NCI-H774 (cell line): ENCODE measurements at places on chromosomes 3 and 15.

GRCh38 chr3:112637700-112638099 lies 3.2 kb downstream of the CCDC80 start:
- no peak for DNase-seq

- no peak for DNase-seq
Observed at GRCh38 chr15:48006031-48006511, 114.7 kb upstream of the SLC24A5 start.

DNA sequence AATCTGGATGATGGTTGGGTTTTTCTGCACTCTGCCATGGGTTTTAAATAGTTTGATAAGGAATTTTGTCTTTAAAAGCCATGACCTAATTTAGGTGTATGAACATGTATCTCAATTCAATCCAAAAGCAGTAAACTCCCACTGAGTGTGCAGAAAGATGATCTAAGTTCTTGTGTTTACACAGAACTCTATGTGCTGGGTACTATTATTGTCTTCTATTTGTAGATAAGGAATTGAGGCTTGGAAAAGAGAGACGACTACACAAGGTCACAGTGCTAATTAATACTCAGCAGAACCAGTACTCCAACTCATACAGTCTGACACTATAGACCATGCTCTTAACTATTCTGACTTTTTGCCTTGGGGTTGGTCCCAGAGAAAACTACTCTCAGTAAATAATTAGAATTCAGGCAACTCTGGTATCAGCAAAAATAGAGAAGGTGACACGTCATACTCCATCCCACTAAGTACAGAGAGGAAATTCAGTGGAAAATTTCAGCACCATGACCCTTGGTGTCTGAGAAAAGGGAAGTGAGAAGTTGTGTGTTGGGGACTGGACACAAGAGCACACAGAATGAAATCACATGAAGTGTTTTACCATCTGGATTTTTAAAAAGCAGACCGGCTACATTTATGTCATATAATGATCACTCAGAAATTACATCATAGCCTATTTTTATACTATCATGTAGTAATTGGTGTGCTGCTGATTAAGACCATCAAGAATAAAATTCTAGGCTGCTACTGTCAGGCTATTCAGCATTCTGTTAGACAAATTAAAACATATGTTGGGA lies 18.3 kb upstream of the MYH15 start:
- no peak for DNase-seq

DNA sequence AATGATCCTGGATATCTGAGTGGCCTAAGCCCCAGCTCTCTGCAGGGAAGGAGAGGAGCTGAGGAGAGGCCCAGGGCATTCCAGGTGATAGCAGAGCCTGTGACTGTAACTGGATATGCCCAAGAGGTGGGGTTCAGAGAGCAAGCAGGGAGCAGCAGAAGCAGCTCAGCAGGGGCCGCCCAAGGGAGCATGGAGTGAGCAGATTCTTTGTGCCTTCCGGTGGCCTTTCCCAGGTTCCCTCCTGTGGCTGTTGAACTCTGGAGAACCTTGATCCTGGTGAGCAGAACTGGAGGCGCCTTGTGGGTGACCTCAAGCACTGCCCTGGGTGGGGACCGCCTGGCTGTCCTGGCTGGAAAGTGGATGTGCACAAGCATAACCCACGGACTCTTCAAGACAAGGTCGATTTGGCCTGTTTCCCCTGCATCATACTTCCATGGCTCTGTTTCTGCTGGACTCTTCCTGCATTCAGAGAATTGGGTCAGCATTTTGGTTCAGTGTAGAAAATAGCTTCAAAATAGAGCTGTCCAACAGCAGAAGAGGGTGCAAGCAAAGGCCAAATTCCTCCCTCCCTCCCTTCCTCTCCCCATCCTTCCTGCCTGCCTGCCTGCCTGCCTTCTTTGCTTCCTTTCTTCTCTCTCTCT lies 76.1 kb downstream of the ARNT2 start:
- DNase-seq, result no peak

GRCh38 chr15:64901914-64902313 lies 9.8 kb upstream of the ANKDD1A start:
- DNase-seq, result no peak

GRCh38 chr15:47708161-47708980 lies 8.9 kb upstream of the SEMA6D start:
- DNase-seq, result no peak

GRCh38 chr3:20375302-20375701 lies 189.3 kb upstream of the SGO1 start:
- DNase-seq, result no peak

- no peak for DNase-seq
Observed at GRCh38 chr15:35445891-35446290, 100.1 kb downstream of the DPH6 start.

GRCh38 chr15:63818629-63819028 lies 15.1 kb downstream of the HERC1 start:
- DNase-seq, result no peak

GRCh38 chr3:139309061-139309591 lies 34.7 kb upstream of the MRPS22 start:
- DNase-seq, result no peak

GRCh38 chr3:189320511-189320910 lies 148.7 kb downstream of the TPRG1 start:
- DNase-seq, result no peak

DNA sequence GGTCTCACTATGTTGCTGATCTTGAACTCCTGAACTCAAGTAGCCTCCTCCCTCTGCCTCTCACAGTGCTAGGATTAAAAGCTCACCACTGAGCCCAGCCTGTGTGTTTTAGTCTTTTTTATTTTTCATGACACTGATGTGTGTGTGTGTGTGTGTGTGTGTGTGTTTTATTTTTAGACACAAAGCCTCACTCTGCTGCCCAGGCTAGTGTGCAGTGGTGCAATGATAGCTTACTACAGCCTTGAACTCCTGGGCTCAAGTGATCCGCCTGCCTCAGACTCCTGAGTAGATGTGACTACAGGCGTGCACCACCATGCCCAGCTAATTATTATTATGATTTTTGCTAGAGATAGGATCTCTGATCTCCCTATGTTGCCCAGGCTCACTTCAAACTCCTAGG lies 23.3 kb upstream of the CTSH start:
- no peak for DNase-seq

DNA sequence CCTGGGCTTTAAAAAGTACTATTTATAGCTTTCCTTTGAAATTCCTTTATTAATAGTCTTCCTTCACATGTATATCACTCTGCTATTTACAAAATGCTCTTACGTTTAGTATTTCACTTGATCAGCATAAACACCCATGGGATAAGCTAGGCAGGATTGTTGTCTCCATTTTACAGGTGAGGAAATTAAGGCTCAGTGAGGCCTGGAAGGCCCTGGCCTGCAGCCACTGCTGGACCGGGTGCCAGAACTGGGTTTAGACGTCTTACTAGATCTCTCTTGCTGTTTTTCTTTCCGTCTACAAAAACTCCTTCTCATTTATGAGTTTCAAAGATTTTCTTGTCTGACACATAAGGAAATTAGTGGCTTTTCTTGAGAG lies 236.4 kb downstream of the LPP start:
- no peak for DNase-seq

GRCh38 chr3:99118381-99118780 lies 216.9 kb upstream of the DCBLD2 start:
- DNase-seq, result no peak
